RWPE2 (cell line): ENCODE measurements at places on chromosomes 12 and 14.

DNA sequence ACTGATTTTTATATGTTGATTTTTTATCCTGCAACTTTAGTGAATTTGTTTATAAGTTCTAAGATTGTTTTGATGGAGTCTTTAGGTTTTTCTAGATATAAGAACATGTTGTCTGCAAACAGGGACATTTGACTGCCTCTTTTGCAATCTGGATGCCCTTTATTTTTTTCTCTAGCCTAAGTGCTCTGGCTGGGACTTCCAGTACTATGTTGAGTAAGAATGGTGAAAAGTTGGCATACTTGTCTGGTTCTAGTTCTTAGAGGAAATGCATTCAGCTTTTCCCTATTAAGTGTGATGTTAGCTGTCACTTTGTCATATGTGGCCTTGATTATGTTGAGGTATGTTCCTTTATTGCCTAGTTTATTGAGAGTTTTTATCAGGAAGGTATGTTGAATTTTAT is 68.1 kb downstream of the ERC1 start:
- DNase-seq, result no peak

GRCh38 chr14:105196265-105196960 is 15.3 kb upstream of the NUDT14 start:
- DNase-seq, result no peak

DNA sequence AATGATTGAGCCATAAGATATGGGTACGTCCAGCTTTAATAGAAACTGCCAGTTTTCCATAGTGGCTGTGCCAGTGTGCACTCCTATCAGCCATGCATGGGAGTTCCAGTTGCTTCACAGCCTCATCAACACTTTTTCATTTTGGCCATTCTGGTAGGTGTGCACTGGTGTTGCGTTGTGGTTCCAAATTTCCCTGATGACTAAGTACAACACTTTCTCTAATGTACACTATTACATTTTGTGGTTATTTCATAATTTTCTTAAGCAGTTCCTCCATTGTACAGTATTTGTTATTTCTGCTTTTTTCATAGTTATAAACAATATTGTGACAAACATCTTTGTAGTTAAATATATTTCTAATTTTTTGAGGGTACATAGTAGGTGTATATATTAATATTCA is 21.5 kb upstream of the OAS1 start:
- no peak for DNase-seq

- no peak for DNase-seq
Observed at GRCh38 chr12:51262758-51263177, 7.4 kb downstream of the SMAGP start.

DNA sequence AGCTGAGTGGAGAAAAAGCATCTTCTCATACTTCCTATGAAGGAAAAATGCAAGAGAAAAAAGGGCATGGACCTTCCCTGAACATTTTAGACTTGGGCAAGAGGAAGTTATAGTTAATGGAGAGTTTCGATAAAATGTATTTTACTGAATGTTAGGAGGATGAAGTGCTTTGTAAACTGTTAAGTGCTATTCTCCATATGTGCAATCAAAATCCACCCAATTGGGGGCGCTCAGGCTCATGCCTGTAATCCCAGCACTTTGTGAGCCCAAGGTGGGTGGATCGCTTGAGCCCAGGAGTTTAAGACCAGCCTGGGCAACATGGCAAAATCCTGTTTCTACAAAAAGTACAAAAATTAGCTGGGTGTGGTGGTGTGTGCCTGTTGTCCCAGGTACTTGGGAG is 1.9 kb upstream of the CNPY2 start:
- DNase-seq, result no peak

- DNase-seq, result no peak
Observed at GRCh38 chr12:97260786-97261185, 201.8 kb upstream of the RMST start.

DNA sequence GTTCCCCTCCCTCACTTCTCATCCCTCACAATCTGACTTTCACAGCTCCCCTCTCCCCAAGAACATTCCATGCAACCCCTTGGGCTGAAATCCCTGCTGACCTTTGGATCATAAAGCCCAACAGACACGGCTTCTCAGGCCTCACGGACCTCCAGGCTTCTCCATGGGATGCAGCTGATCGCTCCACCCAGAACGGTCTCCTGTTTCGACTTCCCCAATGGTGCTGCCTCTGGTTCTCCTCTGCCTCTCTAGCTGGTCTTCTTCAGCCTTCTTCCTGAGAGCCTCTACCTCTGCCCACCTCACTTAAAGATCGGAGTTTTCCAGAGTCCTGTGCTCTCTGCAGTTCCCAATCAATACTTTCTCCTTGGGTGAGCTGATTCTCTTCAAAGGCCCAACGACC is 17.8 kb upstream of the PRMT8 start:
- no peak for DNase-seq

DNA sequence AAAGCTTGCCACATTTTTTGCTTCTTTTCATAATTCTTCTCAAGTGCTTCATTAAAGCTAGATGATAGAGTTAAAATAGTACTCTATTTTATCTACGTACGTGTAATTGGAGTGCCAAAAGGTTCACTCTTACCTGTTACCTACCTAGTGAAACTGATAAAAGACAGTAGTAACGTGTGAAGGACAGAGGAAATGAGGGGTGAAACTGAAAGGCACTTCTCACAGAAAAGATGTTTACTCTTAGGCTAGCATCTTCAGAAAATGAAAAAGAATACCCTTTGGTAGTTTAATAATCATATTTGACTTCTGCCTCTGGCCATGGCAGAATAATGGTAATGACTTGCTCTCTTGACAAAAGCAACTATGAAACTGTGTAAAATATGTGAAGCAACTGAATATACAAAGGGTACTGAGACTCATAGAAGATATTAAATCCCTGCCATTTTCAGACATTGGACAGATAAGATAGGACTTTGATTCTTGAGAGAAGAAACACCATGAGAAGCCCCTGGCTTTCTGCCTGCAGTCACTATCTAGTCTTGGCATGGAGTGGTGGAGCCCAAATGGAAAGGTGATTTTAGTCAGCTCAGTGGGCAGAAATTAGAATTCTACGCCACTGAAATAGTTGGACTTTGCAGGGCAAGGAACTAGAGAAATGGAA is 6.3 kb upstream of the EVL start:
- no peak for DNase-seq

DNA sequence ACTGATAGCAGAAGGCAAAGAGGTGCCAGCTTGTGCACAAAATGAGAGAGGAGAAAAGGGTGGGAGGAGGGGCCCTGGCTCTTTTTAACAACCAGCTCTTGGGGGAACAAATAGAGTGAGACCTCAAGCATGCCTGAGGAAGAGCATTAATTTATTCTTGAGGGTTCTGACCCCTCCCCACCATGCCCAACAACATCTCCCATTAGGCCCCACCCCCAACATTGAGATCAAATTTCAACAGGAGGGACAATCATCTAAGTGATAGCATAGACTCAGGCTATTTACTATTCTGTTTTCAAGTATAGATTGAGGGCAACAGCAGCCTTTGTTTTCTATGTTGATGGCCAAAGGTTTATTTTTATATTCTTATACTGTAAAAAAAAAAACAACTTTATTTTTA is 59.7 kb downstream of the FUT8 start:
- no peak for DNase-seq

GRCh38 chr14:27008187-27008586 is 410.4 kb upstream of the NOVA1 start:
- no peak for DNase-seq

GRCh38 chr14:59333668-59334067 is 131.5 kb downstream of the GPR135 start:
- no peak for DNase-seq

DNA sequence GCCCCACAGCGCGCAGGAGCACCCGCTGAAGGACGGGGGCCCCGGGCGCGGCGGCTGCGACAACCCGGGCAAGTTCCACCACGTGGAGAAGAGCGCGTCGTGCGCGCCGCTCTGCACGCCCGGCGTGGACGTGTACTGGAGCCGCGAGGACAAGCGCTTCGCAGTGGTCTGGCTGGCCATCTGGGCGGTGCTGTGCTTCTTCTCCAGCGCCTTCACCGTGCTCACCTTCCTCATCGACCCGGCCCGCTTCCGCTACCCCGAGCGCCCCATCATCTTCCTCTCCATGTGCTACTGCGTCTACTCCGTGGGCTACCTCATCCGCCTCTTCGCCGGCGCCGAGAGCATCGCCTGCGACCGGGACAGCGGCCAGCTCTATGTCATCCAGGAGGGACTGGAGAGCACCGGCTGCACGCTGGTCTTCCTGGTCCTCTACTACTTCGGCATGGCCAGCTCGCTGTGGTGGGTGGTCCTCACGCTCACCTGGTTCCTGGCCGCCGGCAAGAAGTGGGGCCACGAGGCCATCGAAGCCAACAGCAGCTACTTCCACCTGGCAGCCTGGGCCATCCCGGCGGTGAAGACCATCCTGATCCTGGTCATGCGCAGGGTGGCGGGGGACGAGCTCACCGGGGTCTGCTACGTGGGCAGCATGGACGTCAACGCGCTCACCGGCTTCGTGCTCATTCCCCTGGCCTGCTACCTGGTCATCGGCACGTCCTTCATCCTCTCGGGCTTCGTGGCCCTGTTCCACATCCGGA is 1.4 kb downstream of the FZD10 start:
- peak; percentile 53 for DNase-seq

DNA sequence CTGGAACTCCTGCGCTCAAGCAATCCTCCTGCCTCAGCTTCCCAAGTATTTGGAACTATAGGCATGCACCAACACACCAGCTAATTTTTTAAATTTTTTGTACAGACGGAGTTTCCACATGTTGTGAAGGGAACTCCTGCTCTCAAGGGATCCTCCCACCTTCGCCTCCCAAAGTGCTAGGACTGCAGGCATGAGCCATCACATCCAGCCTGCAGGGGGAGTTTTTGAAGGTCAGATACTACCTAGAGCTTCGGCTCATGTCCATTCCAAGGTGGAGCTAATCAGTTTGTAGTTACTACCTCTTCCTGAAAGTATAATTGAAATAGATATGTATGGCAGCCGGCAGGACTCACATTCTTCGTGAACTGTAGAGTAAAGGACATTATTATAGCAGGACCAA is 3.7 kb upstream of the TAS2R19 start:
- no peak for DNase-seq

DNA sequence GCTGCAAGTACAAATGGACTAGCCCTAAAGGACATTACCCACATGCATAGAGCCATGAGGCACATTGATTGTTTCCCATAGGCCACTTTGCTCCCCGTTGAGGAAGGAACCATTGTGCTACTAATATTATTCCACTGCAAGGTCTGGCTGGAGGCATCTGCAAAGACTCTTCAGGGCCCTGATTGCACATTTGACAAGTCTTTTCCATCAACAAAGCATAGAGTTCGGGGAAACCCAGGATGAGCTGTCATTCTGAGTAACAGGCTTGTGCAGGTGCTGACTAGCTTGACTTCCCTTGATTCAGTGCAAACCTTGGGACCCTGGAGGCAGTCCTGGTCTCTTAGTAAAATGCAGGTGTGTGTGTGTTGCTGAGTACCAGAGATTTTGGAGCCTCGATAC is 73.8 kb downstream of the SUSD6 start:
- peak; percentile 91 for DNase-seq

DNA sequence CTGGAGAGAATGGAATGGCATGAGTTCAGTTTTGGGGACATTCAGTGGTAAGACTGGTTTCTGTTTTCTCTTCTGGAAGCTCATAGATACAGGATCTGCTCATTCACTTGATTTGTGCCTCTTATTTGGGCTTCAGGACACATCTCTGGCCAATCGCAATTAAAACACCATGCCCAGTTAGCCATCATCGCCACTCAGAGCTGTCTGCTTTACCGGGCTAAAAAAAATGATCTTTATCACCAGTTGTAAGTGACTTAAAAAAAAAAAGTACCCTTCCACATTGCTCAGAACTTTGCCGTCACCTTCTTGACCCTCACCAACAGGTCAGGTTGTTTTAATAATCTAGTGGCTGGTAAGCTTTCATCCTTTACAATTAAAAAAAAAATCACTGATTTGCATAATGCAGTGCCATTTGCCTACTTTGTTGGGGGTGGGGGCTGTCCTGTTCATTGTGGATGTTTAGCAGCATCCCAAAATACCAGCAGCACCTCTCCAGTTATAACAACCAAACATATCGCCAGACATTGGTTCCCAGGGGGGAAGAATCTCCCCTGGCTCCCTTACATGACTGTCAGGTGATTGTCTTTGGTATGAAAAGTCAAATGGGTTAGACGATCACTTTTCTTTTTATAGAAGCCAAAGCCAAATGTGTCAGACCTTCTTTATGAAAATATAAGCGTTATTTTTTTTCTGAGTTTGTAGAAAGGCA is 150.1 kb downstream of the PRKCH start:
- DNase-seq, result no peak

DNA sequence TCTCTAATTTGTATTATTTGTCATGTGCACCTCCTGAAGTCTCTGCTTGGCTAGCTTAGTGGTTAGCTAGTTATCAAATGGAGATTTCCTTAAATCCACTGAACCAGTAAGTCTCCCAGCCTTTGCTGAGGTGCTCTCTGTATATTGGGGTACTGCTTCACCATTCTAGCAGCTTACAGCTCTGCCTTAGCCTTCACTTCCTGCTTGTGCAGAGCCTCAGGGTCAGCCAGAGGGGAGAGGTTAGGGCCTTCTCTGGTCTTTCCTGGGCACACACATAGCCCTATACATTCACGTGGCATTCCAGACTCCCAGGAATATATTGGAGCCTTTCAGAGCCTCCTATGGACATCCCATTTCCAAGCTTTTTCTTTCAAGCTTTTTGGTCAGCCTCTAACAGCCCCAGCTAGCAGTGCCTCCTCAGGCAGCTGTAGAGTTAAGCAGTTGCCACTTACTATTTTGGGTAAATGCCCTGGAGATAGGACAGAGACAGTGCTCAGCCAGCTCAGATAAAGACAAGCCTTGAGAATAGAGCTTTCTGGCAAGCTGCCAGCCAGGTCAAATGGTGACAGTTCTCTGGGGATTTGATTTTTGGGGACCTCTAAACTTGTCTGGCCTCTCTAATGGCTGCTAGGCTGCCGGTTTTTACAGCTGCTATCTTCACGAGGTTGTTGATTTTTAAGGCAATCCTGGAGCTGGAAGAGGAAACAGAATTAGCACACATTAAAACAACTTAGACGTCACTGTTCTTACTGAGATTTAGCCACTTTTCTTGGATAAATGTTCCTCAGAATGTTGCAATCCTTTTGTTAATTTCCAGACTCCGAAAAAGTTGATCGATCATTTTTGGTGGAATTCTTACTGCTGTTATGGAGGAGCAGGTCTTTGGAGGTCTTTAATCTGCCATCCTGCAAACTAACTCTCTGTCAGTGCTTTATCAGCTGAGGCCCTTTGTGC is 32.9 kb downstream of the FBXW8 start:
- DNase-seq, result no peak

DNA sequence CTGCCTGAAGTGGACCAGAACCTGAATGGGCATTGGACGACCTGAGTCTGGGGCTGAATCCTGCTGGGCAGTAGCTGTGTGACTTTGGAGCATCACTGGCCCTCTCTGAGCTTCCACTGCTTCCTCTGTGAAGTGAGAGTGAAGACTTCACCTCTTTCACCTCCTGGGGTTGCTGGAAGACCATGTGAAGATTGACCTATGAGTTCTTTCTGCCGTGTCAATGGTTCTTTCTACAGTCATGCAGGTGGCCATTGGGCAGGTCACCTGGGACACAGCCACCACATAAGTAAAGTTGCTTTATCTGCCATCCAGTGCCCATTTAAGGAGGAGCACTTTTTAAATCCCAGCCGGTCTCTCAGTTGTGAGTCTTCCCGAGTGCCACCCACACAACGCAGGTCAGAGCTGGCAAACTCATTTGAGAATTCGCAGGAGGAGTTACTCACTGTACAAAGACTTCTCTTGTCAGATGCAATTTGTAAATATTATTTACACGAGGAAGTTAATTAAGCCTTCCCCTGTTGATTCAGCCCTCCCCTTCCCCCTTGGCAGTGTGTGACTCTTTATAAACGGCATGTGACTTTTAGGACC is 74.8 kb upstream of the TCL1B start:
- no peak for DNase-seq
